ENCODE measurements at places on chromosomes 6 and 20.

GRCh38 chr6:23174781-23175361 lies 605.5 kb downstream of the HDGFL1 start:
- no peak for DNase-seq

DNA sequence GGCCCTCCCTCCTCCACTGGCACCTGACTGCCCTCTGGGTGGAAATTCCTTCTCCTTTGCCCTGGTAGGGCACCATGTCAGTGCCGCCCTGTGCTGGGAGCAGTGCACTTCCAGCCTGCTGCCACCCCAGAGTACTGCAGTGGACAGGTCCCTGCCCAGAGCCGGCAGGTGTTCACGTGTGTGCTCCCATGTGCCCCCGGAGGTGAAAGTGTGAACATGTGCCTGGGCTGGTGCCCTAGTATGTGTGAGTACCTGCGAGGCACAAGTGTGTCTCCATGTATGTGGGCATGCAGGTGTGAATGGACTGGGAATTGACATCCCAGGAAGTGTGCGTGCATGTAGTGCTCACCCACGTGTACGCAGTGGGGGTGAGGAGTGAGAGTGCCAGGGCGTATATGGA lies 29.4 kb downstream of the SDCBP2 start:
- peak; percentile 49 for DNase-seq

- no peak for DNase-seq
These were observed 6.2 kb downstream of the VPS16 start for GRCh38 chr20:2846698-2847097.

DNA sequence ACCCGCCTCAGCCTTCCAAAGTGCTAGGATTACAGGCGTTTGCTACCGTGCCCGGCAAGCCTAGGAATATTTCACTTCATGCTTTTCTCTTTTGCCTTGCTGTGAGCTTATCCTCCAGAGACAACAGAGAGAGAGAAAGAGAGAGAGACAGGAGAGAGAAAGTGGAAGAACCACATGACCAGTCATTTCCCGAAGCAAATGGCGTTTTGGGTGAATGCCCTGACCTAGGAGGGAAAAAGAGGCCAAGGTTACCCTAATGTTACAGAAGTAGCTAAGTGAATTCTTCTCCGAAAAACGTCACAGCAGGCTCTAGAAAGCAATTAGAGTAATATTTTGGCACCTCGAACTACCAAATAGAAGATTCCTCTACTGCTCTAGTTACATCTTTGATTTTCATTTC lies 9.1 kb downstream of the SGK1 start:
- no peak for DNase-seq

DNA sequence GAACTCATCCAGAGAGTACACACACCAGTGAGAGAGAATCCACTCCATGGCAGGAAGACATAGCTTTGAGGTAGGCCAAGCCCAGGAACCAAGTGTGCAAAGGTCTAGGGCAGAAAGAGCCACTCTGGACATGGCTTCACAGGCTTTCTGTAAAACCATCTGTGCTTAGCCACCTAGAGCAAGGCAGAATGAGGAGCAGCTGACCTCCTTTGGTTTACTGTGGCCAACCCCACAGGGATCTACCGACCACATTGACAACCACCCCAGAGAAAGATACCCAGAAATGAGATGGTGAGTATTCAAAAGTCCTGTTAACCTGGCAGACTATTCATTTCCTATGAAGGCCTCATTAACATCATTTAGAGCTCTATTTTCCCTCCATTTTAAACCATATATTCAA lies 10.5 kb downstream of the ZHX3 start:
- DNase-seq = no peak

DNA sequence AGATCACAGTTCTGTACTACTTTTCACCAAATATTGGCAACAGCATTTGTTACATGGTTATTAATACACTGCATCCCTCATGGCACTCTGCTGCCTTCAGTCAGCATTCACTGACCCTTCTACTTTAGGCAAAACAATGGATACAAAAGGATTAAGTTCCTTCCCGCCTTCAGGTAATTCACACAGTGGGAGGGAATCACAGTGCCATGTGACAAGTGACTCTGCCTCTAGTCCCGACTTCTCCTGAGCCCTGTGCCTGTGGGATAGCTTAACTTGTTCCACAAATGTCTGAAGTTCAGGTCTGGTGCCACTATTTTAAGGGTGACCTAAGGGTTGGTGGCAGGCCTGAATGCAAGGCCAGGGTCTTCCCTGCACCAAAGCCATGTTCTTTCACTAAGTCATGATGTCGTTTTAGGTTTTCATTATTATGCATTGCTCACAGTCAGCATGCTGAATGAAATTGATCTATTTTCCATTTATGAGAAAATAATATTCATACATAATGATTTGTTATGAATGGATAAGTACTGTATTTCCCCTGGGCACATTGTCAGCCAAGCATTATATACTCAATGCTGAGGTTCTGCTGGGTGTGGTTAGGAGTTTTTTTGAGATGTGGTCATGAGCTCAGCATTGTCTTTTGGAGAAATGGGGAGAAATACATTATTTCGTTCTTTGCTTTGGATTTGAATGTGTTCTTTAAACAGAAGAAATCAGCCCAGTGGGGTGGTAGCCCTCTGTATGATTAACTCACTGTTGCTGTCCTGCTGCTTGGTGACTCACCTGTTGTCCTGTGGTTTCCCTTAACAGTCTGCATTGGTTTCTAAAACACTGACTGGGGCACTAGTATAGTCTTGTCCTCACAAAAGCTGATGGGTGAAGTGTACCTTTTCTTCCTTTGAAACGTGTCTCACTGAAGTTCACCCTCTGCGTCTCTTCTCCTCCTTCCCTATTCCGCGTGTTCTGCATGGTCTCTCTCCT lies 66.4 kb downstream of the AFDN start:
- DNase-seq = no peak

DNA sequence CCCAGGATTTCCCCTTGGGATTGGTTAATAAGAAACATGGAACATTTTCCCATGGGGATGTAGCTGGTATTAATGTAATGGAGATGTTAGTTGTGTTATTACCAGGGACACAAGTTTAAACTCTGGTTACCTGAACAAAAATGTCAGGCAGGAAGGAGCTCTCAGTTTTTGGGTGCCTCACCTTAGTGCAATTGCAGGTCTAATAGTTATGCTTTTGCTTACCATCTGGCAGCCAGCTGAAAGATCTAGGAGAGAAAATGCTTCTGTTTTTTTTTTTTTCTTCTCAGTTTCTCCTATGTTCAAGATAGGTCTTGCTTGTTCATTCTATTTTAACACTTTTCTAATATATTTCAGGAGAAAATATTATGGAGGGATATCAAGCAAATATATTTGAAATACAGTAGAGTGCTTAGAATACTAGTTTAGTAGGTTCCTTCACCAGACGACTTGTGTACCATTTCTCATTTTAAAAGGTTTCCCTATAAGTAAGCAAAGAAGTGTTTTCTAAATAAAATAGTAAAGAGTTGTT lies 4.2 kb upstream of the UBE2J1 start:
- no peak for DNase-seq

DNA sequence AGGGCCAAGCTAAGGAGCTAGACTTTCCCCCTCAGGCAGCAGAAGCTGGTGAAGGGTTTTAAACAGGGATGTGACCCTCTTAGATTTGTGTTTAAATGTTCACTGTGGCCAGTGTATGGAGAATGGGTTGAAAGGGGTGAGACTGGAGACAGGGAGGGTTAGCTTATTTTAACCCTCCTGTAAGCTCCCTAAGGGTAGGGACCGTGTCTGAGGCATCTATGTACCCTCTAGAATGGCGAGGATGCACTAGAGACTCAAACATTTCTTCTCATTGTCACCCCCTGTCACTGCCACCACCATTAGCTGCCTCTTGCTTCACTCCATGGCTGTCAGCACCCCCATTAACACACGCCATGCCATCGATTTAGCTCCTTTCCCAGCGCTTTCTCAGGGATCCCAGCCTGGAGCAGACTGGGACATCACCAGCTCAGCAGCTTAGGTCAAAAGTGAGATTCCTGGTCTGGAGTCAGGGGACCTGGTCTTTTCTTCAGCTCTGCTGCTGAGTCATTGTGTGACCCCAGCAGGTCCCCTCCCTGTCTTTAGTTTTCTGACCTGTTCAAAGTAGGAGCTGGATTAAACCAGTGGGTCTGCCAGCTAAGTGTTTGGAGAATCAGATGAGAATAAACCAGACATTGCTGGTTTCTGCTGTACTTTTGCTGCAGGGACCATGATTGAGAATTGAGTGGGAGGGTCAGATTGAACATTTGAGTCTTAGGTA lies 1.1 kb upstream of the SLC22A7 start:
- DNase-seq = no peak

DNA sequence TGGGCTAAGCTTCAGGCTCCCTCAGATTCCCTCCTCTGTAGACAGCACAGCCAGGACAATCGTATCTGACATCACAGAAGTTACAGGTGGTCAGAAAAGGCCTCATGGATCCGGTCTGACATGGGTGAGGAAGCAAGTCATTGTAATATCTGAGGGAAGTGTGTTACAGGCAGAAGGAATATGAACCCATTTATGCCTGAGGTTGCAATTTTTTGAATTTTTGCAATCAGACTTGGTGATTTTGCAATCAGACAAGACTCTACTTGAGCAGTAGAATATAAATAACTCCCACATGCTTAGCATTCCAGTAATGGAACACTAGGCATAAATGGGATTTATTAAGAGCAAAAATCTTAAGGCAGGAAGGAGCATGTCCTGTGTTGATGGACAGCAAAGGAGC lies 52.1 kb downstream of the CBLN4 start:
- no peak for DNase-seq

DNA sequence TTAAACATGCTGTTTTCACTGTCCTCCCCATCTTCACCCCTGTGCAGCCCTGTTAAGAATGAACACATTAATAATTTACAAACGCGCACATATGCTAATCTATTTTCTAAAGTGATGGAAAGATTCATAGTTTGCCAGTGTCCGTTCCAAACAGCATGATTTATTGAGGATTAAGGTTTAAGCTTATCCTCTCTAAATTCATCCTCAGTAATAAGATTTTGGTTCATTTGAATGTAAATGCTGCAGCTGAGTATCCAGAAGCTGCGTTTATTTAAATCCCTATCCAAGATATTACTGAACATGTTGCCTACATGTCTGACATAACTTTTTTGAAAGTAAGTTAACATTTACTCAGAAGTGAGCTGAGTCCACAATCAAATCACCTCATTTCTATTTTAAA lies 42.8 kb upstream of the FAM135A start:
- DNase-seq = no peak

- DNase-seq = no peak
These were observed 123.2 kb downstream of the TINAG start for GRCh38 chr6:54431466-54431865.

DNA sequence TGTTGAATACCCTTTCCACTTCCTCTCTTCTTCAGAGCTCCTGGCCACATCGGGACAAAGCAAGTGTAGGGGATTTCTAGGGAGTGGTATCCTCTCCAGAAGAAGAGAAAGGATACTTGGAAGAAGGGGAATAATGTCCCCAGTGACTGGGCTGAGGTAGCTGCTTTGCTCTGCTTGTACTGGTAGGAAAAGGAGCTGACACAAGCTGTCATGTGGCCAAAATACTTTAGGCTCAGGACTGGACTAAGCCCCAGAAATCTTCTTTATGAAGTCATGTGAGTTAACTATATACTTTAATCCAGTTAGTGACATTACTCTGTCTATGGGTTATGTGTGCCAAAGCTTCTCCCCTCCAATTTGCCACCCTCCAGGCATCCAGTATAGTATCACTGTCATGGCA lies 40.5 kb downstream of the AKIRIN2 start:
- no peak for DNase-seq

DNA sequence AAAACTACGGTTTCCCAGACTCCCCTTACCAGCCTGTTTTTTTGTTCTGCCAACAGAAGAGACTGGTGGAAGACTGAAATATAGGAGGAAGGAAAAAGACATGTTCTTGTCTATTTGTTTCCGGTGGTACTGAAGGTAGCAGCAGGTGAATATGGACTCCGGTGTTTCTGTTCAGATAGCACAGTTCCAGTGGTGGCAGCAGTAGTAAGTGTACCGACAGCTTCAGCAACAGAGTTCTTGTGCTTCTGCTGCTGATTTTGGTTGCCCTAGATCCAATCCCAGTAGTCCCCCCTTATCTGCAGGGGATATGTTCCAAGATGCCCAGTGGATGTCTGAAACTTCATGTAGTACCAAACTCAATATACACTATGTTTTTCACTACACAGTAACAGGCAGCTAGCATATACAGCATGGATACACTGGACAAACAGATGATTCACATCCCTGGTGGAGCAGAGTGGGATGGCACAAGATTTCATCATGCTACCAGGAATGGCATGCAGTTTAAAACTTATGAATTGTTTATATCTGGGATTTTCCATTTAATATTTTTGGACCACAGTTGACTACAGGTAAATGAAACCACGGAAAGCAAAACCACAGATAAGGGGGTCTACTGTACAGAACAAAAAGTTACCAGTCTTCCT lies 301.8 kb downstream of the BTBD9 start:
- DNase-seq = no peak

DNA sequence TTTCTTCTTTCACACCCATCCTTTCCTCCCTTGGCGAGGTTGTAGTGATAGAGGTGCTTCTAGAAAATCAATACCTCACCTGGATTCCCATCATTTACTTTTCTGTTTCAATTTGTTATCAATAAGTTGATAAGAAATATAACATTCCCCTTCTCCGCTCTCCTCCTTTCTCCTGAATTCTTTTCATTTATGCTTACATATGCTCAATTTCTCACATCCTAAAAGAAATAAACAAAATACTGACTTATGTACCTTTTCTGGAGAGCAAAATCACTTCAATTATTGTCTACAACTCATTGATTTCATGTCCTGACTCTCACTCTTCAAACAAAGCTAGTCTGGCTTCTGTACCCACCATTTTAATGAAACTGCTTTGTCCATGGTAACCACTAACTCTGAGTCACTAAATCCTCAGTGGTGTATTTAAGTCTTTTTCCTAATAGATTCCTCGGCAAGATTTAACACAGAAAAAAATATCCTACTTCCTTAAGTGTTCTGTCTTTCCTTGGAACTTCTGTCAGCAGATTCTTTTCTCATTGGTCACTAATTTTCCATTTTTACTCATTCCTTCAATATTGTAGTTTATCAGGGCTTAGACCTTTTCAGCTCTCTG lies 289.6 kb downstream of the RFPL4B start:
- DNase-seq = no peak

DNA sequence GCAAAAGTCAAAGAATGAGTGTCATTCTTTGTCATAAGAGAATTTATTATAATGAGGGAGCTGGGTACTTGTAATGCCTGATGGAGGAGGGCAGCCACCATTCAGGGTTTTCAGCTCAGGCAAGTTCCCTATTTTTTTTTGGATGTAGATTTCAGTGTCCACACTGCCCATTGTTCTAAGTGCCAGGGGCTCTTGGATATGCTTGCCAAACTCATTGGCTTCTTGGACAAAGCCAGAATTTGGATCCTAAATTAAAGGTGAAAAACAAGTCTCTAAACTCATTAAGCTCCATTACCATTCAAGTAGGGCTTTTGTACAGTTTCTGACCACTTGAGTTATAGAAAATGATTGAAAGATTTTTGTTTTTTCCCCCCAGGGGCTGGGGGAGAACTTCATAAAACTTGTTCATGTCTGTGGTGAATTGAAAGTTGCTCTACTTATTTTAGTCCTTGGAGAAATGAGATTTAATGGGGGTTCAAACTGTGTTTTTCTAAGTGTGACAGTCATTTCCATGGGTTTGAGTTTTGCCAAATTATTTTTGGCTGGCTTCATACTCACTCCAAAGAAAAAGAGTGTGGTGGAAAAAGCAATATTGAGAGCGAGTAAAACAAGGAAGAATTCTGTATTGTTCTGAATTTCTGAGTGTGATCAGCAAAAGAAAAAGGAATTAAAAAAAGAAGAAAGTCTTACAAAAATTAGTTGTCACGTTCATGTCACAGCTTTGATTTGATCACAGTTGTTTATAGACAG lies 46.0 kb downstream of the TIAM2 start:
- DNase-seq = no peak

Data from COR-L47 (cell line).